ENCODE measurements at places on chromosomes 11 and 22. TPM values are rescaled to one million over a fixed set of nuclear protein-coding genes. Genes with fewer than 3 reads are reported as not detected.

DNA sequence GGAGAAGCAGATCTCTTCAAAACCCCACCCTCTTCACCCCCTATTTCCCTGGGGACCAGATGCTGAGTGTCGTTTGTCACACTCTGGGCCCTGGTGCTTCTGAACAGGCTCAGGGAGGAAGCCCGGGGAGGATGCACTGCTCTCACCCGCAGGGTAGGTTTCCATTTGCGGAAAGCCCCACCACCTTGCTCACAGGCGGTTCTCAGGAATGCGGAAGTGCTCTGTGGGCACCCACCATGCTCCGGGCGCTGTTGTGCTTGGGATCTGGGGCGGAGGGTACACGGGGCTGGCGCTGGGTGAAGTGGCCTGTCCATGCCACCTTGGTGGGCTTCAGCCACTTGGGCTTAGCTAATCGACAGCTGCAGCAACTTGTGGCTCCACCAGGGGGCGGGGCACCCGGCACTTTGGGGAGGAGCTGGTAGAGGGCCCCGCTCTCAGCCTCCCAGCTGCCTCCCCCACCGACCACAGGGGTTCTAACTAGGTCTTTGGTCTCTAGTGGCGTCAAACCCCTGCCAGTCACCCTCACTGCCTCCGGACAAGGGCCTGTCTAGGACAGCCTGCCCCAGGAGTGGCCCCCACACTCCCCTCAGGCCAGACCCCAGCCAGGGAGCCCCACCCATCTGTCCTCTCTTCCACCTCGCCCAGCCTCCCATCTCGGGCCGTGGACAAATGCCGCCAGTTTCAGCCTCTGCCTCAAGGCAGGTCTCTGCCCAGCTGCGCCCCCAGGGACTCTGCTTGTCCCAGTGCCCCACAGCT is 7.4 kb downstream of the NDUFV1 start:
- DNase-seq: peak; percentile 25

- DNase-seq: no peak
Observed at GRCh38 chr22:50523806-50524675, 1.4 kb downstream of the SCO2 start.

Gene NFRKB
- 30.6 TPM for total RNA-seq

Gene SLC5A1
- not detected for total RNA-seq

GRCh38 chr11:113615773-113616172 is 90.3 kb downstream of the TMPRSS5 start:
- DNase-seq: no peak

Gene HYLS1
- 9.4 TPM for total RNA-seq

- DNase-seq: no peak
Observed at GRCh38 chr22:43144949-43145348, 1.8 kb upstream of the MCAT start.

Gene SLC22A9
- not detected for total RNA-seq

Gene P2RX6
- total RNA-seq: not detected

Gene OR51E2
- not detected for total RNA-seq

DNA sequence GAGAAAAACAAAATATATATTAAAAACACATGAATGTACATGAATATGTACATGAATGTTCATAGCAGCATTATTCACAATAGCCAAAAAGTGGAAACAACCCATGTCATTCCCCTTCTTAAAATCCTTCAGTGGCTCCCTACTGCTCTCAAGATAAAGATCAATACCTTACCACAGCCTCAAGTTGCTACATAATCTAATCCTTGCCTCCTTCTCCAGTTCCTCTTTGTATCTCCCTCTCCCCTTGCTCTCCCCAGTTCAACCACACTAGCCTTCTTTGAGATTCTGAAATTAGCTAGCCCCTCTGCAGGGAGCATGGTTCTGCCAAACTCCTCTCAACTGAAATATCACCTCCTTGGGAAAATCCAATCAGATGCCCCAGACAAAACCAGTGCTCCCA is 28.1 kb downstream of the MTMR2 start:
- no peak for DNase-seq

Gene F2
- total RNA-seq: not detected

DNA sequence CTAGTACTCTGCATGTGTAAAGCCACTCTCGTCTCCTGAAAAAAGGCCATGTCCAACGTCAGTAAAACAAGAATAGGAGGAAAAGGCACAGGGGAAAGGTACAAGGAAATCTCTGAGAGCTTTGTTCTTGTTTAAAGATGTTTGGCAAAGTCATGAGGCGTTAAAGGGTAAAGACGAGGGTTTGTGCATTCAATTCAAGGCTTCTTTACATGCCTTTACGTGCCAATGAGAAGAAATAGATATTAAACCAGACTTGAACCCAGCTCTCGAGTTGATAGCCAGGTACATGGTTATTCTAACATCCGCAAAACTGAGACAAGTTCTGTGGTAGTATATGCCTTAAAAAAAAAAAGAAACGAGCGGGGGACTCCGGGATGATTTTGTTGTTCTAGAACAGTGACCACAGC is 704 bp upstream of the CFL1 start:
- no peak for DNase-seq

DNA sequence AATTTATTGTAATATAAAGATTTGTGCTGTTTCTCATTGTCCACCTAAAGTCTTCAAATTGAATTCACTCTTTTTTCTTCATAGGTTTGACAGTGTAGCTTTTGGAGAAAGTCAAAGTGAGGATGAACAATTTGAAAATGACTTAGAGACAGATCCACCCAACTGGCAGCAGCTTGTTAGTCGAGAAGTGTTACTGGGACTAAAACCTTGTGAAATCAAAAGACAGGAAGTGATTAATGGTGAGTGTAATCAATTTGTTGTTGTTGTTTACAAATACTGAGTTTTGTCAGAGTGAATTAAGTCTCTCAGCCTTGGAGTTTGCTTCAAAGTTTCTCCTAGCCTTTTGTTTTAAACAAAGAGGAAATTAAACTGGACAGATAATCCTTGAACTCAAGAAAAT is 53.6 kb upstream of the GRIK4 start:
- no peak for DNase-seq

- DNase-seq: no peak
Observed at GRCh38 chr11:126637795-126638175, 282.3 kb downstream of the ST3GAL4 start.

Gene GAL3ST1
- not detected for total RNA-seq

Gene MCM5
- total RNA-seq: 111 TPM

Gene OSBPL5
- 37.7 TPM for total RNA-seq

Gene POU2AF2
- total RNA-seq: not detected

DNA sequence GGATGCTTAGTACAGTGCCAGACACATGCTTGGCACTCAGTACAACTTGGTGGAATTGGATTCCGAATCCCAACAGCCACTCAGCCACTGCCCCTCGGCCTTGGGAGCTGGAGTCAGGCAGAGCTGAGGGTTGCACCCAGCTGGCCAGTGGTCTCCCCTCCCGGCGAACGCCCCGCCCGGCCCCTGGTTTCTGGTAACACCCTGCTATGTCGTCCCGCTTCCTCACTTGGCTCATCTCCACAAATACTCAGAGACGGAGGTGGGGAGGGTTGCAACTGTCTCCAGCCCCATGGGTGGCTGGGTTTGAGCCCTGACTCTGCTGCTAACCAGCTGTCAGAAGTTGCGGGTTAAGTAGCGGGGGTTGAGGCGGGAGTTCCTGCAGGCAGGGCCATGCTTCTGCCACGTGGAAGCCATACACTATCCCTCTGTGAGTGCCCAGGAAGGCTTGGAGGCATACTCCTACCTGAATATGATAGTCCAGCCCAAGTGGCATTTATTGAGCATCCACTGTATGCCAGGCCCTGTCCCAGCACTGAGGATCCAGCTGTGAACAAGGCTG is 67.1 kb downstream of the GRIK4 start:
- DNase-seq: no peak

DNA sequence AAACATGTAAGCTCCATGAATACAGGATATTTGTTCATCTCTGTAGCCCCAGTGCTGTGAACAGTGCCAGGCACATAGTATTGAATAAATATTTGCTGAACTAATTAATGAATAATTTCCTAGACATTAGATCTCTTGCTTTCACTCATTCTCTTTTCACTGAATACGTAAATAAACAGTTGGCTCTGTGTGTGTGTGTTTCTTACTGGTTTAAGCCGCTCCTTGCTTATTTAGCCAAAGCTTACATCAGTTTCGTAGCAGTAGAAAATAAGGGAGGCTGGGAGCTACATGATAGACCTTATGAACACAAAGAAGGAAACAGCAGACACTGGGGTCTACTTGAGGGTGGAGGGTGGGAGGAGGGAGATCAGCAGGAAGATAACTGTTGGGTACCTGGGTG is 17.2 kb downstream of the KREMEN1 start:
- DNase-seq: no peak

Gene BTG4
- total RNA-seq: not detected

GRCh38 chr11:100760744-100761143 is 73.7 kb downstream of the ARHGAP42 start:
- no peak for DNase-seq

Gene TMEM191C
- 1.2 TPM for total RNA-seq

Gene OTOG
- total RNA-seq: not detected
